ENCODE measurements at places on chromosomes 4 and X.

DNA sequence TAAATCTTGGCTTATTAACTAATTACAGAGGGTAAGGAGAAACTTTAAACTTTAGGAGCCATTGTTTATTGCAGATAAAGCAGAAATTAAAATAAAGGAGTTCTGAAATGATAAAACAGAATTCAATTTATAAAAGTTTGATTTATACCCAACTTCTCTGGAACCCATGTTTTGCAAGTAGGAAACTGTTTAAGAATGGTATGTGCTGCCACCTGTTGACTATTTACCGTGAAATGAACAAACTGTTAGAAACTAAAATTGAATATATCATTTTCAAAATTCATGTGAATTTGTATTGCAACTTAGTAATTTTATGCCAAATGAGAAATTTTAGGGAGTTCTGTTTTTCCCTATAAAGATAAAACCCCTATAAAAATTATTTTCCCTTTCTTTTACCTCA is 11.0 kb upstream of the TBC1D8B start:
- no peak for DNase-seq

- DNase-seq, result no peak
These were observed 65.3 kb downstream of the PAPSS1 start for GRCh38 chr4:107654694-107655093.

DNA sequence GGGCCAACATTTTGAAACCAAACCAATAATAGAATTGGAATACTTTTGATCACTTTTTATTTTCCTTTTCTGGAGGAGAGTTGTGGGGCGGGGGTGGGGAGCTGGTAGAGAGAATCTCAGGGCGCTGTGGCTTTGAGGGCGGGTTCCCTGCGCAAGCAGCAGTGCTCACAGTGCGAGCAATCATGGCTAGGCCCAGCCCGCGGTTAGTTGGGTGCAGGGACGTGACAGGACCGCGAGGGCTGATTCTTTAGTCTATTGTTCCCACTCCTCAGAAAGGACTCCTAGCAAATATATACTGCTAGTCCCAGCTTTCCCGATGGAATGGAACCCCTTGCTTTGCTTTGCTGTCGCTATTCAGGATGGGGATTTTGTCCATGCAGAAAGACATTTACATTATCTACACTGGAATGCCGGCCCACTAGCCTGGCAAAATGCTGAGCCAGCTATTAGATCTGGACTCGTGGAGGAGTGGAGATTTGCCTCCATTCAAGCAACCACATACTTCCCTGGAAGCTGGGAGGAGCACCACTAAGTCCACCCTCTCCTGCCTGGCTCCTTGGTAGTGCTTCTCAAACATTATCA is 23.9 kb upstream of the APLN start:
- DNase-seq, result no peak

DNA sequence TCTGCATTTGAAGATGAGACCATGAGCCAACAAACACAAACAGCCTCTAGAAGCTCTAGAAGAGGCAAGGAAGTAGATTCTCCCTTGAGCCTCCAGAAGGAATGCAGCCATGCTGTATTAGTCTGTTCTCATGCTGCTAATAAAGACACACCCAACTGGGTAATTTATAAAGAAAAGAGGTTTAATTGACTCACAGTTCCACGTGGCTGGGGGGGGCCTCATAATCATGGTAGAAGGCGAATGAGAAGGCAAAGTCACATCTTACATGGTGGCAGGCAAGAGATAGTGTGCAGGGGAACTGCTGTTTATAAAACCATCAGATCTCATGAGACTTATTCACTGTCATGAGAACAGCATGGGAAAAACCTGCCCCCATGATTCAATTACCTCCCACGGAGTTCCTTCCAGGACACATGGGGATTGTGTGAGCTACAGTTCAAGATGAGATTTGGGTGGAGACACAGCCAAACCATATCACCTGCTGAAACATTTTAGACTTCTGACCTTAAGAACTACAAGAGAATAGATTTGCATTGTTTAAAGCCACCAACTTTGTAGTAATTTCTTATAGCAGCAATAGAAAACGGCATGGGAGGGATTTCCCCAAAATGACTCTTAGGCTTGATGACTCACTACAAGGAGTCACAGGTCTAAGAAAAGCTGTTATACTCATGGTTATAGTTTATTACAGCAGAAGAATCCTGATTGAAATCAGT is 284.4 kb upstream of the SFRP2 start:
- no peak for DNase-seq

DNA sequence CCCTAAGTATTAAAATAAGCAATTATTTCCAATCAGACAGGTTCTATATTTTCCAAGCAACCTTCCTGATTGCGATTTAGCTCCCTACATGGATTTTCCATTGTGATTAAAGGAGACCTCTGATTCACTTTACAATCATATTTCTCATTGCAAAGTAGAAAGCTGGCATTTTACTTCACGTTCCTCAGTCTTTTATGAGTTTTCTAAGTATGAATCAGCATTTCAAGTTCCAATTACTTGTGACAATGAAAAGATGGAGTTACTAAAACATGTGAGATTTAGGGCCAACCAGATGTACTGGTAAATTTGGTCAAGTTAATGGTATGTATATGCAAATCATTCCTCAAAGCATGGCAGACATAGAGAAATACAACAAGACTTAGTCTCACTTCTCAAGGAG is 206.2 kb downstream of the KCNIP4 start:
- DNase-seq, result no peak

DNA sequence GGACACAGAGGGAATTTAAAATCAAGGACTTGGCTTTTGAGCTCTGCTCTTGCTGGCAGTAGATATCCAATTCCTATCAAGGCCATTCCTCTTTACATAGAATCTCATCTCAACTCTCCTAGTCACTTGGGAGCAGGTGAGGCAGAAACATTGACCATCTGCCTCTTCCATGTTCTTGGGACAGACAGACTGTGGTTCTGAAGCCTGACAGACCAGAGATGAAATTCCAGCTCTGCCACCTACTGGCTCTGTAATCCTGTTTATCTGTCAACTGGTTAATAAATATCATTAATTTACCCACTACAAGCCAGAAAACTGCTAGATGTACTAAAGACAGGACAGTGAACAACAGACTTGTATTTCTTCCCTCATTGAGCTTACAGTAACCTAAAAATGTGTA is 300.8 kb downstream of the ADGRL3 start:
- no peak for DNase-seq

DNA sequence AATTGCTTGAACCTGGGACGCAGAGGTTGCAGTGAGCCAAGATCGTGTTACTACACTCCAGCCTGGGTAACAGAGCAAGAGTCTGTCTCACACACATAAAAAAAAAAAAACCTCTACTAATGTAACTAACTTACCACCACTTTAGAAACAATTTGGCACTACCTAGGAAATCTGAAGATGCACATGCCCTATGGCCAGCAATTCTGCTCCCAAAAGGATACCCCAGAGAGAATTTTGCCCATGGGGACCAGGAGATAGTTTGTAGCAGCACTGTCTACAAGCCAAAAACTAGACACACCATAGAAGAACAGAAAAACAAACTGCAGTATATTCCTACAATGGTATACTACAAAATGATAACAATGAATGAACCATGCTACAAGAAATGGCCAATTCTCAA is 37.5 kb downstream of the USP46 start:
- no peak for DNase-seq

DNA sequence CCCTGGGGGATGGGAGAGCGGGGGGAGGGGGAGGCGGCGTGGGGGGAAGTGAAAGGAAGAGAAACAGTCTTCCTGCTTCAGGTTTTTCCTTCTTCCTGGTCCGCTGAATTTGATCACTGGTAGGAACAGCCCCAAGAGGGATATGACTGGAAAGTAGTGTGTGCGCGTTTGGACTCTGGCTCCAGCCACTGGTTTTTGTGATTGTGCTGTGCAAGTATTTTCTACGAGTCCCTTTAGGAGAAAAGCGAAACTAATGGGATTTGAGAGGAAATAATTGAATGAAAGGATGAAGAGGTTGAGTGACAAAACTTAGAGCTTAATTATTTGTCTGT is 836 bp downstream of the PRRG1 start:
- no peak for DNase-seq

DNA sequence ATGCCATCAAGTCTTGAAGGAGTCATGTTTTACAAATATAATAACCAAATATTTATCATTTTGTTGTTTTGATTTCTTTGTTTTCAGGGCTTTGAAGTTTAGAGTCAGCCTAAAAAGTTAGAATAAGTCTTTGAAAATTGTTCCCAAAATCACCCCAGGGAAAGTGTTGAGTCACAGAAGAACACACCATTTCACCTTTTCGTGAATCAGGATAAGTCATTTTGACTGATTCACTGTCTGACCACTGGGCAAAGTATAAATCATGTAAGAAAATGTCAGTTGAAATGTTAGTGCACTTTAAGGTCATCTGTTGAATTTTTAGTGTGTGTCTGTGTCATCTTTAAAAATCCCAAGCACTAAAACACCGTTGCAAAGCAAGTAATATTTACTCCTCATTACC is 1320.1 kb downstream of the RPA4 start:
- DNase-seq, result no peak

GRCh38 chrX:136199365-136199764 is 51.8 kb downstream of the MAP7D3 start:
- no peak for DNase-seq

- DNase-seq, result no peak
These were observed 65.3 kb downstream of the ELOVL6 start for GRCh38 chr4:110132816-110133719.

- DNase-seq, result no peak
These were observed 234.8 kb upstream of the HHIP start for GRCh38 chr4:144411119-144411518.

- DNase-seq, result no peak
These were observed 2.4 kb downstream of the SLC49A3 start for GRCh38 chr4:686413-687040.

GRCh38 chr4:24226023-24226422 is 336.2 kb upstream of the PPARGC1A start:
- DNase-seq, result no peak

DNA sequence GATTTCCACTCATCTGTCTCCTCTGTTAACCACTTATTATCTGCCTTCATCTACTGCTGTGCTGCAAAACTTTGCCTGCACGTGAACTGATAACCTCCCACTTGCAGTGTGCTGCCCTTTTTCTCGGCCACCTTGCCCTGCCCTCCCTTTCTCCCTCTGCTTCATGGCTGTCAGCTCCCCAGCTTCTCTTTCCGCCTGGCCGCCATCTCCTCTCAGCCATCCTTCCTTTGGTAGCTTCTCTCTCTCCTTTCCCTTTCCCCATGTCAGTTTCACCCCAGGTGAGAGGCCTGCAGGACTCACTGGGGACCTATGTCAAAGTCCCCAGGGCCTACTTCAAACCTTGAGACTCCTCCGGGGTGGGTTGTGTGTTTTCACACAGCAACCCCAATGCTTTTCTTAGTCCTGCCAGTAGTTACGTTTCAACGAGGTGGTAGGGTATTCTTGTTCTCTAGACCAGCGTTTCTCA is 6.6 kb downstream of the MSL3 start:
- no peak for DNase-seq

GRCh38 chr4:139900964-139901376 is 235.4 kb downstream of the MGST2 start:
- DNase-seq, result no peak

GRCh38 chr4:186946682-186947294 is 223.1 kb upstream of the FAT1 start:
- no peak for DNase-seq

All from stimulated activated CD4-positive, alpha-beta T cell treated with anti-CD3 and anti-CD28 coated beads, TNF-alpha, amount 100 ng/mL, for 4 hours (primary cell).